ENCODE measurements at places on chromosomes 4 and X.

GRCh38 chr4:158008551-158009218 is 164.1 kb downstream of the GASK1B start:
- no peak for DNase-seq

GRCh38 chr4:8730681-8731080 is 138.1 kb downstream of the CPZ start:
- DNase-seq, result no peak

DNA sequence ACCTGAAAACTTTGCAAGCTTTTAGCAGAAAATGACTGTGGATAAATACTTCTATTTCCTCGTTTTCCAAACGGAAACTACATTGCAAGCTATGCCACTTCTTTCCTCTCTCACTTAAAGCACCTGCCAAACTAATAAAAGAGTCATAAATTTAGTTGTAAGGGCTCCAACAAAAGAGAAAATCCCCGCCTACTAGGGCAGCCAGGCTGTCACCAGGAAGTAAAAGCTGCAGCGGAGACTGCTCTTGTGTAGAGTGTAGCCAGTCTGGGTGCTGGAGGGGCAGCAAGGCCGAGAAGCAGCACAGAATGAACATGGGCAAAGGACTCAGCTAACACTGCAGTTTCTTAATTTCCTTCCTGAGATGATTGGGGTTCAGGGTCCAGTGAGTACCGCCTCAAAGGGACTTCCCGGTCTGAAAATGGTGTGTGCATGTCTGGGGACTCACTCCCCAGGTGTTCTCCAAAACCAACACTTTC is 89.3 kb upstream of the MAML3 start:
- DNase-seq, result peak; percentile 87

- DNase-seq, result no peak
These were observed 273.8 kb upstream of the CLNK start for GRCh38 chr4:10958226-10958856.

GRCh38 chrX:120625371-120625770 is 4.5 kb downstream of the C1GALT1C1 start:
- no peak for DNase-seq

DNA sequence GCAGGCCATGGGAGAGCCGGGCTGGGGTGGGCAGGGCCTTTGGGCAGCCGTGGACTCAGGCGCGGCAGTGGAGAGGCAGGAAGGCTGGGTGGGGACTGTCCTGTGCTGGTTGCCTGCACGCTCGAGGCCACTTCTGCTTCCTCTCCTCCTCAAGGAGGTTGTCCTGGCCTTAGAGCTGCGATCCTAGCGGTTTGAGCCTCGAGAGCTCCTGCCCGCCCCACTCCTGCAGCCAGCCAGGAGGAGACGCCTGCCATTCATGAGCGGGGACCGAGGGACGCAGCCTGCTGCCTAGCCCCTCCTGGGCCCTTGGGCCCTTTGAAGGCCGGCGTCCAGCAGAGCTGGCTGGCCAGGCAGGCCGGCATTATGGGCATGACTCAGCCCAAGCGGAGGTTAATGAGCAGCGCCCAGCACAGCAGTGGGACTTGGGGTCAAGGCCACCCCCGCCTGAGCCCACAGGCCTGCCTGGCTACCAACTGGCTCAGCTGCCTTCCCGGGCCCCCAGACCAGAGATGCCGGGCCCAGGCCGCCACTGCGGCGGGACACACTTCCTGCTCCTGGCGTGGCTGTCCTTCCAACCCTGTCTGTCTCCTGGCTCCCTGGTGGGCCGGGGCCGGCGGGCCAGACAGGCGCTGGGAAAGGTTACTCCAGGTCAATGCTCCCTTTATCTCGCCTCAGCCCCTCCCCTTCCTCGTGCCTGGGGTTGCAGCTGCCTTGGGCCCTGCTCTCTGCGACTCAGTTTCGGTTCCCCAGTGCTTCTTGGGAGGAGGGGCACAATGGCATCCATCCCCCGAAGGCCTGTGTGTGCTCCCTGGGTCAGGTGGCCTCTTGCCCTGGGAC is 1.8 kb downstream of the ABCD1 start:
- no peak for DNase-seq

DNA sequence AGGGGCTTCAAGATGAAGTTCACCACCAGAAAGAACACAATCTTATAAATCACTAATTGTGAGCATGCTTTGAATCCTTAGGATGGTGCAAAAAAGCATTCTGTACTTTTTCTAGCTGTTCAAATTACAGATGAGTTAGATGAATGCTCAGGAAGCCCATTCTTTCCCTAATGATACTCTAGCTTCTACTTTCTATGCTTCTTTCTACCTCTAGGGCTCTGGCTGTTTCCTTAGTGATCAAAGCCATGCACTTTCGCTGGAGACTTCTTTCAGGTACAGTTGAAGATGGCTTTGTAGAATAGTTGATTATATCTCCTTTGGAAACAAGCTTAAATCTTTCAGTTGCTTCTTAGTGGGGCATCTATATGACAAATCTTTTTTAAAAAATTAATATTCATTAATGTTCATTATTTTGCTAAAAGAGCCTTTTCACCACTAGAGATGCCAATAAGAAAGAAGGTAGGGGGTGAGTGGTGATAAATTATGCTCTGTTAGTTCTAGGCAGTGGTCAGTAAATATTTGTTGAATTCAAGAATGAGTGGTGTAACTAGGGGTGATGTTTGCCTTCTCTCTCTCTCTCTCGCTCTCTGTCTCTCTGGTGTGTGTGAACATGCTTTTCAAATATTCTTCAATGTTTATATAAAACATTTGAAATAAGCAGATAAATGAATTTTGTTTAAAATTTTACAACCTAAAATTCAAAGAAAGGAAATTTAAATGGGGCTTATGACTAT is 169.4 kb downstream of the GLUD2 start:
- DNase-seq, result no peak

- DNase-seq, result no peak
These were observed 18.4 kb upstream of the MYOZ2 start for GRCh38 chr4:119116925-119117900.

DNA sequence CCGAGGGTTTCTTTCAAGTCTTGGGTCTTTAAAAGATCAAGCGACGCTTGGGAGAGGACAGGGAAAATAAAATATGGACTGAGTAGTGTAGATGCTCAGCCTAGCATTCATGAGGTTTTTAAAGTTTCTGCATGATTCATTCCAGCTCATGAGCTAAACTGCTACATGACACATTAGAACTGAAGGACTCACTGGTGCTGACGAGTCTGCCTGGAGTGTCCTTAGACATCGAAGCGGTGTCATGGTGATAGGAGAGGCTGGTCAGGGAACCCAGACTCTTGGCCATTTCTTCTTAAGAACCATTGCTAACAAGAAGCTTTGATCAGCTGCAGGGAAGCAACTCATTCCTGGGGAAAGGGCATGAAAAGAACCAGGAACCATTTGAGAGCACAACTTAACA is 158.6 kb downstream of the TRIML1 start:
- no peak for DNase-seq

DNA sequence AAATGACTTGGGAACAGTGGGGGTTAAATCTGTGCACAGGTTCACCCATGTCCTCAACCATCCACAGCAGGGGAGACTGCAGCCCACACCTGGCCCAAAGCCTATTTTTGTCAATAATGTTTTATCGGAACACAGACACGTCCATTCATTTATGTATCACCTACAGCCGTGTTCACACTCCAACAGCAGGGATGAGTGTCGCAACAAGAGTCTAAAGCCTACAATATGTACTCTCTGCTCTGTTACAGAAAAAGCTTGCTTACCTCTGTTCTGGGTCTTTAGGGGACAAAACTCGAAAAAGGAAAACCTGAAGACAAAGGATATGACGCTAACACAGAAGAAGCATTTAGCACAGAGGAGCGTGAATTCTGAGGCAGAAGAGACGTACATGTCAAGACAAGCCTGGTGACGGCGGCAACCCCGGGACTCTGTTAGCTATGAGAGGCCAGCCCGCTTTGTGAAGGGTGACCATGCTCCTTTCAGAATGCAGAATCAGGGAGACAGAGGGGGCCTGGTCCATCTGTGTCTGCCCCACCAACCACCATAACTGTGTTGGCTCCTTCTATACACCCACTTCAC is 45.5 kb downstream of the AFAP1 start:
- no peak for DNase-seq

- no peak for DNase-seq
These were observed 17.7 kb upstream of the STIM2 start for GRCh38 chr4:26842911-26843310.
